Activated CD8-positive, alpha-beta memory T cell treated with anti-CD3 and anti-CD28 coated beads for 1 hour (primary cell): ENCODE measurements at places on chromosomes 7 and 10.
A peak's percentile ranks its signal among the peaks of the same experiment; 100 is the strongest.

DNA sequence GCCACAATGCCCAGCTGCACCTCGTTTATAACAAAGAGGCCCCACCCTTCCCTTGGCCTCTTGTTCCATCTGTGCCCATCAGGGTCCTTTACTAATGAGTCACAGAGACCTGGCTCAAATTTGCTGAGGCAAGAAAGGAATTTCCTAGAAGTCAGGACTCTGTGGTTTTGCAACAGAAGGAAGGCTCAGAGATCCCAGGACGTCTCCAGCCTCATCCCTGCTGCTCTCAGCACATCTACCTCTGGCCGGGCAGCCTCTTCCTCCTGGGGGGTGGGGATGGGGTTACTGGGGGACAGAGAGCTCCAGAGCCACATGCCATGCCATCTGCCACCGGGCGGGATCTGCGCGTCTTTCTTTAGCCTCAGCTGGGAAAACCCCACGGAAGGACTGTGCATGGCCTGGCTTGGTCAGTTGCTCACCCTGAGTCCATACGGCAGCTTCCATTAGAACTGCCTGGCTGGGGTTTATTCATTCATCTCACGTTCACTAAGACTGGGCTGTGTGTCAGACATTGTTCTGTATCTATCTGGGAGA is 41.9 kb upstream of the PSMG3 start:
- no peak for DNase-seq

GRCh38 chr7:13540429-13540828 is 449.0 kb downstream of the ETV1 start:
- DNase-seq: no peak

GRCh38 chr7:1912593-1913465 is 242.8 kb downstream of the ELFN1 start:
- no peak for DNase-seq

DNA sequence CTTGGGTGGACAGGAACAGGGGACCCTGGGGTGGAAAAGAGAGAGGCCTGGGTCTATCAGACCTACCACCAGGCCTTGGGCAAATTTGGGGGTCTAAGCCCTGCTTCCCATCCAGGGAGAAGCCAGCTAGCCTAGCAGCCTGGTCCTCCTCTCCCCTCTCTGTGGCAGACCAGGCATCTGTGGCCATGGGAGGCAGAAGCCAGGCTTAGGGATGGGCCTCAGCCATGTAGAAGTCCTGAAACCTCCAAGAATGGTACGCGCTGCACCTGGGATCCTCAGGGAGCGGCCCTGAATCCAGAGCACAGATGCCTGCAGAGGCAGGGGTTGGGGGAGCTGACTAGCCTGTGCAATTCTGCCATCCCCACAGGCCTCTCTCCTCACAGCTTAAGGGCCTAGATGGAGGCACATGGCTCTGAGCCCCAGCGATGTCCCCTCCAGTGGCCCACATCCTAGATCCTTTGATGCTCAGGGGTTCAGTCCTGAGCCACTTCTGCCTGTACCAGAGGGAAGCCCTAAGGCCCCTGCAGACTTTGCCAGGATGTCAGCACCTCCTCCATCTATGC is 21.2 kb downstream of the GRID1 start:
- DNase-seq: no peak

DNA sequence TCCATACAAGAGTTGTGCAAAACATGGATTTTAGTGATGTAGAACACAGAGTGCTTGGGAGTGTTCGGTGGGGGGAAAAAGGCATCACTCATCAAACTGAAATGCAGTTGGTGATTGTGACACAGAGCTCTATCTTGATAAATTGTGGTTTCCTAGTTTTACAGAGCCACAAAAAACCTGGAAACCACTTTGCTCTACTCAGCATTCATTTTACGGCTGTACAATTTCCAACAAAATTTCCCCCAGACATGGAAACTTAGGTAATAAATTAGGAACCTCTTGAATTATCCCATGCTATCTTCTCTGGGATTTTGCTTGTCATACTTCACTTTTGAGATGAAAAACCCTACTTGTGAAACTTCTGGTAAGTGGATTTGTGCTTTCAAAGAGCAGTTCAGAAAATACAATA is 614.9 kb upstream of the FZD8 start:
- DNase-seq: no peak

DNA sequence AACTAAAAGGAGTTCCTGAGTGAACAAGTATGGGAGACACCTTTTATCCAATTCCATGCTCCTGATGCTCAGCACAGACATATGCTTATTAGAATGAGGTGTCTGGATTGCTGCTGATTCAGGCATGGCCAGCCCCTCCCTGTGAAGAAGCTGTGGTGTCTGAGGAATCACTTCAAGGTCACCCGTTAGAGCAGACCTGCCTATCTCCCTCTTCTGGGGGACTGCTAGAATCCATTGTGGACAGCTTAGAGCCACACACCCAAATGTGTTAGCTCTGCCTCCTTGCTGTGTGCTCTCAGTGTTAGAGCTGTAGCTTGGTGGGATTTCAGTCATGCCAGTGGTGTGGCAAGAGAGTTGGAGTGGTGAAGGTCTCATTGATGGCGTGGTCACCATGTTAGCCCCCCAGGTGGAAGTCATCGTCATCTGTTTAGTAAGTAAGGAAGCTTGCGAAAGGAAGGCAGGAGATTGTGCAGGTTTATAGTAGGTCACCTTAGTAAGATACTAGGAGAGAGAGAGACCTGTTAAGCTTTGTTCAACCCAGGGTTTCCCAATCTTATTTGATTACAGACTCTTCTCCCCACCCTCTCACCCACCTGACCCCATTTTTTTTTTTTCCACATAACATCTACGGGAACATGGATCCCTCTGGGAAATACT is 12.8 kb downstream of the PRXL2A start:
- no peak for DNase-seq

GRCh38 chr10:131646551-131647525 is 254.0 kb upstream of the PPP2R2D start:
- no peak for DNase-seq

- no peak for DNase-seq
Measured at GRCh38 chr10:125093974-125094705, 66.2 kb downstream of the CTBP2 start.

GRCh38 chr10:659688-660141 is 29.8 kb downstream of the DIP2C start:
- DNase-seq: no peak

DNA sequence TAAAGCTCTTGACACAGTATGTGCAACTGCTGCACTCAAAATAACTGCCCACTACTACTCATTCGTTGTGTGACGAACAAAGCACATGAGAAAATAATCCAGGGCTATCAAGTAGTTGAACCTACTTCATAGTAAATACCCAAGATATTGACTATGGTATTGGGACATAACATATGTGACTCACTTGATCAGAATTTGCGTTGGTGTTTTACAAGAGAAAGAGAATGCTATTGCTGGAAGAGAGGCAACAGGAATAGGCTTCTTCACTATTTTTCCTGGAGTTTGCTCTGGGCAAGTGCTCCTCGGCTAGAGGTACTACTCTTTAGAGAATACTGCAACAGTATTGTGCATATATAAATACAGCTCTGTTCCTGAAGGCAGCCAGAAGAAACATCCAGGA is 2.5 kb downstream of the DGKB start:
- DNase-seq: no peak

DNA sequence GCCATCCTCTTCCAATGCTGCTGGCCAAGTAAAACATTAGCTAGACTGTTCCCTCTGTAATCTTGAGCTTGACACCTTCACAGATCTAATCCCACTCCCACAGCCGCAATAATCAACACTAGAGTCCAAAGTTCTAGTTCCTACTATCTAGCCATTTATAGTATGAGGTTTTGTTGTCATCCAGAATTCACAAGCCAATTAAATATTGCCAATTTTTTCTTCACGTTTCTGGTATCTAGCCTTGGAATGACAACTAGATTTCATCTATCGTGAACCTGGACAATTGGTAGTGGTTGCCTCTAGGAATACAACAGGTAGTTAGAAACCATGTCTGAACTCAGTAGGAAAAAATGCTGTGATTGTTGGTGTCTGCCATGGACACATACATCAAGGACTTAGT is 10.4 kb downstream of the WASL start:
- DNase-seq: no peak

DNA sequence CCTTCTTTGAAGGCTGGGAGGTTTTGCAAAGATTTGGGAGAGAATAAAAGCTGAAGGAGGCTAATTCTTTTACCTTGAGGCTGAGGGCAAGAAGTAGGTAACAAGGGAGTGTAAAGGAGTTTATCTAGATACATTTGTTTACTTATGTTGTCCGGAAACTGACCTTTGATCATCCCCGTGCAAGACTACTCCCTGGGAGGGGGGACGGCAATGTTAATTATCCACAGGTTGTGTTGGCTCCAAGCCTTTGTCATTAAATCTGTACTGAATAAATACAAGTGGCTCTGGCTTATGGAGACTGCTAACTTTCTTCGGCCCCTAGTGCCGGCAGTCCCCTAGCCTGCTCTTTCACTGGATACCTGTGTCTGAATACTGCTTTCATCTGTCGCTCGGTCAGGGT is 1250.6 kb upstream of the LRRTM3 start:
- DNase-seq: no peak

DNA sequence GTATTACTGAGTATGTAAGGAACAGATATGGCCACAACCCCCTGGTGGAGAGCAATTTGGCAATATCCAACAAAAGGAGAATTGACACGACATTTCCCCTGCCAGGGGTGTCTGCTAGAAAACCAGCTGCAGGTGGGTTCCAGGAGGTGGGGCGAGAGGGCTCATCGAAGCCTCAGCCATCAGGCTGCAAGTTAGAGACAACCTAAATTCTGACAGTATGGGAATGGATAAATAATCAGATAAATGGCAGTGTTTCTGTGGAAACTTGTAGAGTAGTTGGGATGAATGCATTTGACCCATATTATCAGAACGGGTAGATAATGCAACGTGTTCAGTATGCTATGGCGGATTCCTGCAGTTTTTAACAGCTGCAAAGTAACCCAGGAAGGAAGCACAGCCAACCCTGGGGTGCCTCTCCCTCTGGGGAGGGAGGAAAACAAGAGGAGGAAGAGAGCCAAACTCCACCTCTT is 3.5 kb downstream of the TMEM273 start:
- no peak for DNase-seq

DNA sequence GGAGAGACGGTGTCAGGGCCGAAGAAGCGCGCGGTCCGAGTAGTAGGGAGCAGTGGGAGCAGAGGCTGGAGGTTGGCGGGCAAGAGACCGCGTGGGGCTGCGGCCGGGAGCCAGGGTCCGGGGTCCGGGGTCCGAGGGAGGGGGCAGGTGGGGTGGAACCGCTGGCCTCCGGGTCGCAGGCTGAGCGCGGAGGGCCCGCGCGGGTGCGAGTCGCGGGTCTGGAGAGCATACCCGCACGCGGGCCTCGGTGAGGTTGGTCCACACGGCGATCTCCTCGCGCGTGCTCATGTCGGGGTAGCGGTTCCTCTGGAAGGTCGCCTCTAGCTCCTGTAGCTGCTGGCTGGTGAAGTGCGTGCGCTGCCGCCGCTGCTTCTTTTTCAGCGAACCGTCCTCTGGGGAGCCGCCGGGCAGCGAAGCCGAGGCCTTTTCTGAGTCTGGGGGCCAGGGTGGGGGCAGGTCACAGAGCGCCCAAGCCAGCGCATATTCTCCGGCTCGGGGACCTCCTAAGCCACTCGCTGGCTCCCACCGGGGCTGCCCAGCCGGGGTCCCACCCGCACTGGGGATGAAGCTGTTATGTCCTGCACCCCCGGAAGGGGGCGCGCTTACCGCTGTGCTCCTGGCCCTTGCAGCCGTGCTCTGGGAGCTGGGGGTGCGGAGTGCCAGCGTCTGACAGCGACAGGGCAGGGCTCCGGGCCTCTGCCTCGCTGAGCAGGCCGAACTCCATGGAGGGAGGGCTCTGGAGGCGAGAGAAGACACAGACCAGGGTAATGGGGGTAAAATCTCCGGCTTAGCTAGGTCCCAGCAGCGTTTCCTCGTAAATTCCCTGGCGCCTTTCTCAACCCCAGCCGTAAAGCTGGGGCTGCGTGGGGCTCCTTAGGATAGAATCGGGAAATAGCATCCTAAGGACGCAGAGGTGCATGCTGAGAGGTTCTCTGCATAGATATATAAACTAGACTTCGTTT is 5.5 kb downstream of the ELOVL3 start:
- DNase-seq: peak; percentile 53

DNA sequence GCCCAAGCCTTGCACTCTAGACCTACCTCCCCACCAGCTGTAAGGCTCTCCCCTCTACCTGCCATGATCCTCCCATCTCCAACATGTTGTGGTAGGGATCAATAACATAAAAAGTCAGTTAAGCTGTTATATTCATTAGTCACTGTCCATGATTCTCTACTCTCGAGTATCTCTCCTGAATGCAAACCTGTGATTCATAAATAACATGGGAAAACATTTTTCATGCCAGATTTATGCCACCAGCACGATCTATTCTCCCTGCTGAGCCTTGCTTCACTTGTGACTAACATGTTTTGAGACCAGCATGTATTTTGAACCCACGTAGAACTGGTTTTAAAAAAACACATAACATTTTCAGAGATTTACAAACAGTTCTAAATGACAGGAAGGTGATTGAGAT is 30.3 kb downstream of the TMEM168 start:
- DNase-seq: no peak

DNA sequence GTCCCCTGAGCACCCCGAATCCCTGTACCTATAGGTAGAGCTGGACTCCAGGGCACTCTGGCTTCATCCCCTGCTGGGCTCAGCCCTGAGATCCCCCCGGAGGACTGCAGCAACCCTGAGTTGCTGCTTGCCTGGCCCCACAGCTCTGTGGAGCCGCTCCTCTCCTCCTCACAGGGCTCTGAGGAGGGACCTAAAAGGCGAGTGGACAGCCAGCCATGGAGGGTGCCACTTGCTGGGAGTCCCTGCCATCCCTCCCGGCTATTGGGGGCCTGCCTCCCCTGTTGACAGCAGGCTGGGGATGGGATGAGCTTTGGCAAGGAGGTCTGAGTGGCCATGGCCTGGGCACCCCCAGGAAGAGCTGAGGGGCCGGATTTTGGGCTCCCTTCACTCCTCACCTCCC is 28.0 kb upstream of the RASGEF1A start:
- no peak for DNase-seq

DNA sequence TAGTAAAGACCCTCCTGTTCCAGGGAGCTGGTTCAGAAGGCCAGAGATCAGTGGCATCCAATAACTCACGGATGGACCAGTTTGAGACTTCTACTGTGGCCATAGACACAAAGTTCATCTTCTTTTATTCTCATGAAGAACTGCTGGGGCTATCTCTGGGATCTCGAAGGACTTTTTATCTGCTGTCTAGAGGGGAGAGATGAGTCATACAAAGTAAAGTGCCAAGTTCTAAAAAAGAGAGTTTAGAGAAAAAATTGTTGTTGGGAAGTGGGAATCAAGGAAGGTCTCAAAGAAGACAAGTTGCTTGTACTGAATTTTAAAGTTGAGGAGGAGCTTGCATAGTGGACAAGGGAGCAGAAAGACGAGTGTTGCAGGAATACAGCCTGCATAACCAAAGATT is 8.0 kb upstream of the FAM221A start:
- DNase-seq: no peak

- DNase-seq: no peak
Measured at GRCh38 chr7:49060743-49061142, 136.4 kb downstream of the CDC14C start.

- DNase-seq: no peak
Measured at GRCh38 chr10:35495521-35496119, 109.5 kb upstream of the GJD4 start.

- no peak for DNase-seq
Measured at GRCh38 chr10:10782603-10783002, 235.1 kb upstream of the CELF2 start.
